ENCODE measurements at places on chromosomes 4 and X.

GRCh38 chrX:132602701-132603100, 113.9 kb upstream of the MBNL3 start:
- DNase-seq, result no peak

GRCh38 chr4:73258436-73258685, 237 bp downstream of the ANKRD17 start:
- no peak for DNase-seq

- DNase-seq, result peak; percentile 53
These were observed 147.7 kb downstream of the CPEB2 start for GRCh38 chr4:15149839-15150592.

DNA sequence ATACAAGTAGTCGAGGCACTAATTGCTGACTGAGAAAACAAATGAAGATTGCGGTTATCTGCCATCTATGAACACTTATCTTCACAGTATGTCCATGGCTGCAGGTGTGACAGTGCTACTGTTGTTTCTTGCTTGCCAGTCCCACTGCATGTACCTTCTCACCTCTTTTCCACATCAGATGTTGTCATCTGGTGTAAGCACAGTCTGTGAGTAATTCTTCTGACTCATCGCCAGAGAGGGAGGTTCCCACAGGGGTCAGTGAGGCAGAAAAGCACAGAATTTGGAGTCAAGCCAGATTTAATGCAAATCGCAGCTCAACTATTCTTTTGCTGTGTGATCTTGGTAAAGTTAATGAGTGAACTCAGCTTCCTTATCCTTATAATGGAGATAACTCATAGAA, 144.4 kb downstream of the GLRA2 start:
- DNase-seq, result peak; percentile 66

DNA sequence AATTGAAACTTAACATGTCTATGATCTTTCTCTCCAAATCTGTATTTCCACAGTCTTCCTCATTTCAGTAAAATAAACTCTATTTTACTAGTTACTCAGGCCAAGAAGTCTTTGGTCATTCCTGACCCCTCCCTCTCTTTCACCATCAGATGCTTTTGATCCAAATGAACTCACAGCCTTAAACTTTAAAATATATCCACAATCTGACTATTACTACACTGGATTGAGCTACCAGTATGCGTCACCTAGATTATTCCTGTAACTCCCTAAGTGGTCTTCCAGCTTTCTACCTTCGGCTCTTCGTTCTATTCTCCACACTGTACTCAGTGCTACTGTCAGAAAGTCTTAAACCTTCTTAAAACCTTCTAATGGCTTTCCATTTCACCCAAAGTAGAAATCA, 195.1 kb downstream of the FBXW7 start:
- no peak for DNase-seq

- DNase-seq, result no peak
These were observed 3.4 kb upstream of the SRPK3 start for GRCh38 chrX:153777261-153778090.

GRCh38 chr4:44086753-44087152, 361.9 kb downstream of the KCTD8 start:
- DNase-seq, result no peak

GRCh38 chrX:117325706-117326105, 790.9 kb downstream of the KLHL13 start:
- no peak for DNase-seq

- peak; percentile 5 for DNase-seq
These were observed 41.6 kb upstream of the TLR3 start for GRCh38 chr4:186027405-186027804.

DNA sequence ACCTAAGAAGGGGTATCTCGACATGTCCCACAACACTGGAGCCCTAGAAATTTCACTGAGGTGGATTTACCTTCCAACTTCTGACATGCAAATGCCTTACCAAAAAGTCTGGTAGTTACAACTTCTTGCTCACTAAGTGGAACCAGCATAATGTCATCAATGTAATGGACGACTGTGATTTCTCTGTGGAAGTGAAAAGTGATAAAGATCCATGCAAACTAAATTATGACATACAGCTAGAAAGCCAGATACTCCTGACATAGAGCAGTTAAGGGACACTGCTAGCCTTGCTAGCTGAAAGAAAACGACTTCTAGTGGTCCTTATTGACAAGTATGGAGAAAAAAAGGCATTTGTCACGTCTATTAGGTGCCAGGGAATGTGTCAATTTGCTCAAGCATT, 191.1 kb downstream of the MAB21L2 start:
- DNase-seq, result no peak

DNA sequence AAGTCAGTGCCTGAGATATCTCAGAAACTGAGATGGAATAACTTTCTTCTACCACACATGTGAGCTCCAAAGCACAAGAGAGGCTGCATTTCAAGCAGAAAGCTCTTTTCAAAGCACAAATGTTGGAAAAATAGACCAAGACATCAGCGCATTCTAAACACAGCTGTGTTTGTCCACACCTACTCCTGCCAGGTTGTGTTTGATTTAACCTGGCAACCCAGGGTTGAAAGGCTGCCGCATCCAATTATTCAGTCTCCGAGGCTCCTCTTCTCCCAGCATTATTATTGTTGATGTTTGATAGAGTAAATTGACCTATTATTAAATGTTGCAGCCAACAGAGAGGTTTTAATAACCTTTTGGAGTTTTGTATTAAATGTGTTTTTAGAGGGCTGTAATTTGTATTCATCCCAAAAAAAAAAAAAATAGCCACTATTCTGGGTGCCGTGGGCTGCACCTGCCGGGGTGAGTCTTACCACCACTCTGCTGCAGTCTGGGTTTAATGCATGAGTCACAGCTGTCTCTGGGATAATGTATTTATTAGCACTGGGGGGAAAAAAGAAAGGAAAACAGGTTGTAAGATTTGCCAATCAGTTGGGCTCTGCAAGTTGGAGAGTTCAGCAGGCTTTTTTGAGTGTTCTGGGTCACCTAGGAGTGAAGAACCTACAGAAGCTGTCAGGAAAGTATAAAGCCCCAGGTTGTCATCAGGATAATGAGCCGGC, 105.2 kb upstream of the NOCT start:
- DNase-seq, result peak; percentile 73

GRCh38 chr4:26062215-26062614, 148.2 kb downstream of the SMIM20 start:
- no peak for DNase-seq

DNA sequence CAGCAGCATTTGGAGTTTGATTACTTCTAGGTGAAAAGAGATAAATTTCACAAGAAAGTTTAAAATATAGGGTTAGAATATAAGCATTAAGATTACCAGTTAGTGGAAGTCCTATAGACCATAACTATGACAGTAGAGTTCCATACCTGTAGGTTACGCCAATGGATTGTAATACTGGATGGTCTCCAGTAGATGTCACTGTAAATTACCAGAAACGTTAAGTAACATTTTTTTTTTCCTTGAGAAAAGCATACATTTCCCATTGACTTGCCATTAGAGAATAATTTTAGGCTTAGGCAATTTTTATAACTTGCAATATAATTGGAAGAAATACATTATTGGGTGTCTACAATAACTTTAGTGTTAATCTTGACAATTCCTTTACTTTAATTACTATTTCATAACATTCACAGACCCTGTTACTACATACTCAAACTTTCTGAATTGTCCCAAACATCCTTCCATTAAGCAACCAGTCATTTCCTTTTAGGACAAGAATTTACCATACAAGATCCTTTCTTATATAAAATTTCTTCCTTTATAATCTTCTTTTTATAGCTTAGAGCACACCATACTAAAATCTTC, 304.1 kb upstream of the TECRL start:
- peak; percentile 42 for DNase-seq

All from HT-29 (cell line).